ENCODE measurements at places on chromosomes 4 and X. TPM values are rescaled to one million over a fixed set of nuclear protein-coding genes. Genes with fewer than 3 reads are reported as not detected.

The CASP6 gene
- total RNA-seq, result 9.3 TPM

The YY2 gene
- total RNA-seq, result 1.3 TPM

The SLC10A4 gene
- 0.16 TPM for total RNA-seq

The DSPP gene
- total RNA-seq, result not detected

DNA sequence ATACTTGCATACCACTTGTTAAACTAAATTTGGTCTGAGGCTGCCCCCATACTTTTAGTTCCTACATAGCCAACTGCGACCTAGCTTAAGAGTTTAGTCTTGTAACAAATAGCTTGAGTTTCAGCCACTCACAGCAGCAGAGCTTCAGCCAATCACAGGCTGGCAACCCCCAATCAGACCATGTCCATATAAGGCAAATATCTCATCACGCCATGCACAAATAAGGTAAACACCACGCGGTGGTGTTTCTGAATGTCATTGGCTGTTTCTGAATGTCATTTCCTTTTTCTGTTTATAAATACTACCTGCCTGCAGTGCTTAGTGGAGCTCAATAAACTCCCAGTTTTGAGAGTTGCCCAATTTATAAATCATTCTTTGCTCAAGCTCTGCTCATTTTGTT is 143.1 kb upstream of the MAD2L1 start:
- no peak for DNase-seq

DNA sequence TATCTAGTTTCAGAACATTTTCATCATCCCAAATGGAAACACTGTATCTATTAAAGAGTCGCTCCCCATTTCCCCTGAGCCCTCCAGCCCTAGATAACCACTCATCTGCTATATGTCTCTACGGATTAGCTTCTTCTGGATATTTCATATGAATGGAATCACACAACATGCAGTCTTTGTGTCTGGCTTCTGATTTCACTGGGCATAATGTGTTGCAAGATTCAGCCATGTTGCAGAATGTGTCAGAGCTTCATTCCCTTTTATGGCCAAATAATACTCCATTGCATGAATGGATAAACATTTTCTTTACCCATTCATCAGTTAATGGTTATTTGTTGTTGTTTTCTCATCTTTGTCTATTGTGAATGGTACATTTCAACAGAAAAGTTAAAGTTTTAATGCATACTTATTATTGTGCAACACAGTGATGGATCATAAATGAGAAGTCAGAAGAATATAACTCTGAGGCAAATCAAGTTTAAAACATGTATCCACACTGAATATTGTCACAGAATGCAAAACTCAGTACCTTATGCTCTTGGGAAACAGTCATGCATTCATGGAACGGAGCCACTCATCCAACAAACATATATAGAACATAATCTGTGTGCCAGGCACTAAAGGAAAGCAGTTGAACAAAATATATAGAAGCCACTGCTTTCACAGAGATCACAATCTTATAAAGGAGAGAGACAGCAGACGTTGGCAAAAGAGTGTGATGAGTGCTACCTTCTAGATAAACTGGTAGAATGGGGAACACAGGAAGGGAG is 57.8 kb upstream of the MAGEA4 start:
- DNase-seq, result no peak

DNA sequence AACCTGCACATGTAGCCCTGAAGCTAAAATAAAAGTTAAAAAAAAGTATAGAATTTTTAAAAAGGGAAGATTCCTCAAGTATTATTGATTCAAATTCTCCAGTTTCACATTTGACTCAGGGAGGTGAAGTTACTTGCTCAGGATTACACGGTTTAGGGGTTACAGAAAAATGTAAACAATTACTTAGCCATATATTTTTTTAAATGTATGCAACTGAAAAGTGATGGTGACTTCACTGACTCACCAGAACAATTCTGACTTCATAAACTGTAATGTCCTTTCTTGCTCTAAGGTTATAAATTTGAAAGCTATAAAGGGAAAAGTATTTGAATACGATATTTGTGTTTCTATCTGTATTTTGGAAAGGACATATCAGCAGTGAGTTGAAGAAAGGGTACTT is 371.2 kb downstream of the SPRY1 start:
- DNase-seq, result no peak

DNA sequence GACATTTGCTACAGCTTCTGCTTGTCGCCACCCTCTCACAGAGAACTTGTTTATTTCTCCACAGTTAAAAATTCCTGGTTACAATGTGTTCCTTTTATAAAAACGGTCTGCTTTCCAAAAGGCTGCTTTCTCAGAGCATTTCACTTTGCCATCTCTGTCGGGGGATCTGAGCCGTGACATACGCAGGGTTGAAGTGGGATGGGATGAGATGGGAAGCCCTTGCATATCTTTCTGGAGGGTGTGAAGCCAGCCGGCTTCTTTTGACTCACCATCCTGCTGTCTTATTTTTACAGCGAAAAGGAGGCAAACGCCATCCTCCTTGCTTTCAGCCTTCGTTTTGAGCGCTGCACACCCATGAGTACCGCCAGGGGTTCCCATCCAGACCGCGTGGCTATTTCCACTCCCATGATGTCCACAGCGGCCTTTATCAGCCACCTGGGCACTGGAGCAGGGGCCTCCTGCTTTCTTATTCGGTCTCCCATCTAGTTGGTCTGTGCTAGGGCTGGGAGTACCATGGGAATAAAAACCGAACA is 99.8 kb upstream of the GATB start:
- DNase-seq, result no peak

GRCh38 chrX:63658920-63659319 is 126.1 kb downstream of the ARHGEF9 start:
- no peak for DNase-seq
